BE2C (cell line): ENCODE measurements at places on chromosomes 12 and 14.

GRCh38 chr12:132071040-132071810 is 72.9 kb downstream of the DDX51 start:
- DNase-seq, result no peak

GRCh38 chr12:63440048-63440447 is 228.2 kb downstream of the DPY19L2 start:
- no peak for DNase-seq

- no peak for DNase-seq
Measured at GRCh38 chr12:130136509-130137039, 25.7 kb upstream of the FZD10 start.

- no peak for DNase-seq
Measured at GRCh38 chr12:82529101-82529500, 157.6 kb upstream of the TMTC2 start.

GRCh38 chr12:58314610-58315009 is 373.2 kb downstream of the ATP23 start:
- DNase-seq, result no peak

DNA sequence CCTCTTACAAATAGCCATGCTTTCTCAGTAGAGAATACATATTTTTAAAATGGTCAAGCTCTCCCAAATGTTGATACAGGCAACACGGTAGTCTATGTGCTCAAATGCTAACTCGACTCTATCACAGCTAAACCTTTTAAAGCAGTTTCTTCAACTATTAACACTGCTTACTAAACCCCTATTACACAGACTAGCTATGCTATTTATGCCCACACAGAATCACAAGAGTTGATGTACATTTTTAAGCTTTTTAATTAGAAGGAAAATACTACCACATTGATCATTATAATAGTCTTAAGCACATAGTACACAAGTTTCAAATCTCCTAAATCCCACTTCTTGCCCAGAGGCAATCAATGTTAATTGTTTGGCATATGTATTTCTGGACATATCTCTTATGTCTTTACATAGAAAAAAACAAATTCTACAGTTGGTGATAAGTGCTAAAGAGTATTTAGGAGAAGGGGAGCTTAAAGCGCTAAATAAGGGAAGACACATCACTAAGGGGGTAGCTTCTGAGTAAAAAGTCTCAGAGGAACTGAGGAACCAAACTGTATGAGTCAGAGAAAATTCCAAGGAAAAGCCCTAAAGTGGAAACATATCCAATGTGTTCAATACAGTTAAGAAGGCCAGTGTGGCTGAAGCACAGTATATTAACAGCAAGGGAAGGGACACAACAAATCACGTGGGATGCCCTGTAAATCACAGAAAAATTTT is 13.7 kb downstream of the HNRNPC start:
- DNase-seq, result no peak

DNA sequence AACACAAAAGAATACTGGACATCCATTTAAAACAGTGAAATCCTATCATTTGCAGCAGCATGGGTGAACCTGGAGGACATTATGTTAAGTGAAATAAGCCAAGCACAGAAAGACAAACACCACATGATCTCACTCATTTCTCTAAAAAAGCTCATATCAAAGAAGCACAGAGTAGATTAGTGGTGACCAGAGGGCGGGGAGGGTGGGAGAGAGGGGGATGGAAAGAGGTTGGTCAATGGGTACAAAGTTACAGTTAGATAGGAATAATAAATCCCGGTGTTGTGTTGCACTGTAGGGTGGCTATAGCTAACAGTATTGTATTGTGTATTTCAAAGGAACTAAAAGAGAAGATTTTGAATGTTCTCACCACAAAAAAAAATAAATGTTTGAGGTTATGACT is 52.4 kb downstream of the DUSP6 start:
- DNase-seq, result no peak

DNA sequence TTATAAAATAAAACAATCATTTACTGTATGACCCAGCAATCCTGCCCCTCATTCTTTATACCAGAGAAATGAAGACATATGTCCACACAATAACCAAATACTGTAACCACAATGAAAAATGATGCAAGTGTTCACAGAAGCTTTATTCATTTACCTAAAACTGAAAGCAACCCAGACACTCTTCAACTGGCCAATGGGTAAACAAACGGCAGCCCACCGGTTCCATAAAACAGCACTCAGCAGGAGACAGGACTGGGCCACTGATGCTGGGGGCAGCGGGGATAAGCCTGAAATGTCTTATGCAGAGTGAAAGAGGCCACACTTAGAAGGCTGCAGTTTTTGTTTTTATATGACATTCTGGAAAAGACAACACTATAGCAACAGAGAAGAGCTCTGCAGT is 15.1 kb downstream of the DDX51 start:
- no peak for DNase-seq

- no peak for DNase-seq
Measured at GRCh38 chr14:25836636-25837035, 761.2 kb downstream of the NOVA1 start.

DNA sequence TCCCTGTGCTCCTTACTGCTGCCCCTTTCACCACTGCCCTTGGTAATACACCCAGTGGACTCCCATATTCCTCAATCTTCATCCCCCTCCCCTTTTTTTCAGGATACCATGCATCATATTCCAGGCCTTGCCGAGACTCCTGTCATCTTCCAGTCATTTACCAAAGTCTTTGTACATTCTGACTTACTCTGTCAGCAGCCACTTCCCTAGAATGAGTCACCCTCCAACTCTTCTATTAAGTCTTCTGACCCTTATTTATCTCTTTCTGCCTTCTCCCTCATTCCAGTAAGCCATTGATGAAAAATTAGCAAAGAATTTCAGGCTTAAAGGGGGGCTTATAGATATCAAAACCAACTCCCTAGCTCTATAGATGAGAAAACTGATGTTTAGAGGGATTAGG is 128.0 kb downstream of the STXBP6 start:
- no peak for DNase-seq

- DNase-seq, result peak; percentile 41
Measured at GRCh38 chr14:55212634-55213033, 21.2 kb upstream of the DLGAP5 start.

DNA sequence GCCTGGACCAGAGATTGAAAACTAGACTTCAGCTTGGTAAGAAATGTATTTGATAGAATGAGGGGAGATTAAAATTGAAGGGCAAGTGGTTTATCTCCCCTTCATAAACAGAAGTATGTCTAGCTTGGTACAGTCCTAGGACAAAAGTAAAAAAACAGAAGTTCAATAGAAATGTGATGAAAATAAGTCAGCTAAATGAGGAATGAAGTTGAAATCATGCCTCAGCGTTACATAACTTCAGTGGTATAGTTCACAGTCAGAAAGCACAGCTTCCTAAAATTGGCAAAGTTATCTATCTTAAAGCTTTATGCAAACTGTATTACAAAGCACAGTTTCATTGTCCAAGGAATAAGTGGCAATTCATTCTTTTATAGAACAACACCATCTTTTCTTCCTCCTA is 90.2 kb upstream of the SYT10 start:
- DNase-seq, result no peak

GRCh38 chr12:100932571-100932970 is 138.0 kb downstream of the ANO4 start:
- DNase-seq, result no peak

DNA sequence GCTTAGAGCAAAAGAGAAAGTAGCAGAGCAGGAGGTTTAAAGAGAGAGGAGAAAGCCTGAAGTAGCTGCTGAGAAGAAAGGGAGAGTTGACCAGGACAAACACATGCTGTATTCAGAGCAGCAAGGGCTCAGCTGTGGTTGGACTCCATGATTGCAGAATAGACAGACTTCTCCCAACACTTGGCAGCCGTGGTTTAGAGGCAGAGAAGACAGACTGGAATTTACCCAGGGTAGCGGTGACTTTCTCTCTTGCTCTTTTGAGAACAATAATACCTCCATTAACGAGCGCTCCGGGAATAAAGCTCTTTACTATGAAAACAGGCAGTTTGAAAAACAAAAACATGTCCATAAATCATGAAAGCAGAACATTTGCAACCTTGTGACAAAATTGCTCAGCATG is 21.4 kb upstream of the IGF1 start:
- no peak for DNase-seq

DNA sequence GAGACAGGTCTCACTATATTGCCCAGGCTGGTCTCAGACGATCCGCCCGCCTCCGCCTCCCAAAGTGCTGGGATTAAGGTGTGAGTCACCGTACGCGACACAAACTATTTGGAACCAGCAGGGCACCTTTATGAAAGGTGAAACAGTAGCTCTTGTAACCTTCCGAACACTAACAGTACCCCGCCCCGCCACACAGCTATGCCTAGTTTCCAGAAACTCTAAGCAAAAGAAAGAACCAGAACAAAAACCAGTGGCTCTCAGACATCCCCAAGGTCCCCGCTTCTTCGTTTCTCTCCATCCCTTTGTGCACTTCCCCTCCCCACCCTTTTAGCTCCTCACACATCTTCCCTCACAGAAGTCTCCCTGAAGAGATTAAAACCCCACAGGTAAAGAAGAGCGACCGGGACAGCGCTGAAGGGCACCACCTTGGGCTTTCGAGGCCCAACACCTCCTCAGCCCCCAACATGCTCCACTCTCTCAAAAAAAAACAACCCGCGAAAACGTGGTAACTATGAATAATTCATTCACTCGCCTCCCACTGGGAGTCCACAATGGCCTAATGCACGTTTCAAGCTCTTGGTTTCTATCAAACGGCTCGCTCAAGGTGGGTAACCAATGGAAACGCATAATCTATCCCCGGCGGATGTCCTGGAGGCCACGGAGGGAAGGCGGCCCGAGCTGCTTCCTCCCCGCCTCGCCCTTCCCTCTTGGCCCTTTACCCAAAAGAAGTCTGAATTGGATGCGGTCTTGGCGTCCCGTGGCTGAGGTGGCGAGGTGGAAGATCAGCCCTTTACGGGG is 877 bp downstream of the BAG5 start:
- peak; percentile 26 for DNase-seq

DNA sequence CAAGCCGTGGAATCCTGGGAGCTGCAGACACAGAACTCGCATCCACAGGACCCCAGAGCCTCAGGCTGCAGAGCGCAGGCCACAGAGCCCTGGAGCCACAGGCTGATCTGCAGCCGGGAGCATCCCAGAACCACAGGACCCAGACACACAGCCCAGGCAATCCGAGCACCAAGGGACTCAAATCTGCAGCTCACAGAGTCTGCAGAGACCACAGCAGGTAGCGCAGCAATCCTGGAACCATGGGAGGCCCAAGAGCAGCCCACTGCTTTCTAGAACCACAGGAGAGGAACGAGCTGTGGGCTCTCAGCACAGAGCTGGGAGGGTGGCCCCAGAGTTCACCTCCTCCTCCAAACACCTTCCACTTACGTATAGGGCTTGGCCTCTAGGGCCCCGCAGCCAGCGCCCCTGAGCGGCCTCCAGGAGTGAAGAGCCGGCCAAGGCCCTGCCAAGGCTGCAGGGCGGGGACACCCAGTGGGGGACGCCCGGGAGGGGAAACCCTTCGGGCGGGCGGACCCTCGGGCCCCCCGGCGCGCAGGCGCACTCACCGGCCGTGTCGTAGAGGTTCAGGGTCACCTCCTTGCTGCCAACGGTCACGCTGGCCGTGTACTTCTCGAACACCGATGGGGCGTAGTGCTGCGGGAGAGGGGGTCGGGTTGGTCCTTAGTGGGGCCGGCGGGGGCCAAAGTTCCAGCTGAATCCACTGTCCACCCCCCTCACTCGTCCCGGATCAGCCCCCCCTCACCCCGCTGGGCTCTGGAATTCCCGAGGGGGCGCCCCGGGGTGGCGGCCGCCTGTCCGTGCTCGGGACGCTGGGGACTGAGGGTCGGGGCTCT is 665 bp downstream of the RHOF start:
- peak; percentile 16 for DNase-seq

GRCh38 chr12:118391836-118392235 is 15.5 kb downstream of the SUDS3 start:
- DNase-seq, result no peak

- no peak for DNase-seq
Measured at GRCh38 chr14:102696856-102697495, 80.3 kb upstream of the TRAF3 start.

- DNase-seq, result no peak
Measured at GRCh38 chr12:120890963-120891362, 13.2 kb downstream of the SPPL3 start.

- no peak for DNase-seq
Measured at GRCh38 chr14:89746135-89746534, 208.4 kb downstream of the EFCAB11 start.

DNA sequence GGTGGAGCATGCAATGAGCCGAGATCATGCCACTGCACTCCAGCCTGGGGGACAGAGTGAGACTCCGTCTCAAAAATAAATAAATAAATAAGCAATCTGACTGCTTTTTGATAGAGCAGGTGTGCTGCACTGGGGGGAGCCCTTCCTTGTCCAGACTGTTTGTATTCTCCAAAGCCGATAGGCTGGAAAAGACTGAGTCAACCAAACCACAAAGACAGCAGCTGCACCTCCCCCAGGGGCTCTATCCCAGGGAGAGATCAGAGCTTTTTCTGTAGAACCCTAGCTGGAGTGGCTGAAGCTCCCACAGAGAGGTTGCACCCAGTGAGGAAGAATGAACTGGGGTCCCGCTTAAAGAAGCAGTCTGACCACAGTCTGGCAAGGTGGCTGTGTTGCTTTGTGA is 45.8 kb upstream of the LALBA start:
- no peak for DNase-seq

DNA sequence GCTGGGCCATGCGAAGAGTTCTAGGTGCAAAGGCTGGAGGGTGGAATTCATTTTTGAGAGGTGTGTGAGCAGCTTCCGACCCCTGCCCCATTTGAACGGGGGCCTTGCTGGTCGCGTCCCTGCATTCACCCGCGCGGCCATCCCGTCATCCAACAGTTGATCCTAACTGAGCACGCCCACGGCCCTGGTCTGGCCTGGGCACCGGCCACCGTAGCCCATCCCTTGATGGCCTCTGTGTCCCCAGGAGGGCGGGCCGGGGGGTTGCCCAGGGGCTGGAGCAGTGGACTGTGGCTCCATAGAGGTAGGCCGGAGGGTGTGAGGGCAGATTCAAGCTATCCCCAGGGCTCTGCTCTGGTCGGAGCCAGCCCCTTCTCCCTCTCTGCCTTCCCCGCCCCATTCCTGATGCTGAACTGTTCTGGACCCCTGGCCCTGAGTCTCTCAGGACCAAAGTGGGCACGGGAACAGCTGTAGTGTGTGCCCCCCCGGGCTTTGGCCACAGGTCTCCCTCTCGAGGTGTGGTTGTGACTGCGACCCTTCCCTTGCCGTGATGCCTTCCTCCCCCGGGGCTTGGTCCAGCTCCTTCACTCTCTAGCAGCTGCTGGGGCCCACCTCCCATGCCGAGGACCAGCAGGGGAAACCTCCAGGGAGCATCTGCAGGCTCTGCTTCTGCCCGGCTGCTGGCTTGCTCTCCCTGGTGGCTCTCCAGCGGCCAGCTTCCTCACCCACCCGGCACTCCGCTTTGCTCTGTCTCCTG is 9.1 kb downstream of the MEG3 start:
- peak; percentile 75 for DNase-seq

GRCh38 chr12:112097641-112098040 is 10.9 kb downstream of the NAA25 start:
- DNase-seq, result no peak

- DNase-seq, result no peak
Measured at GRCh38 chr12:96006727-96007126, 10.6 kb upstream of the HAL start.
